Stimulated activated CD4-positive, alpha-beta T cell treated with anti-CD3 and anti-CD28 coated beads, Interleukin-4, amount 100 ng/mL, for 4 hours (primary cell): ENCODE measurements at places on chromosomes 7 and 10.

GRCh38 chr10:64156166-64156565, 635.0 kb downstream of the REEP3 start:
- DNase-seq: no peak

- no peak for DNase-seq
Measured at GRCh38 chr10:74382663-74383062, 231.6 kb downstream of the ADK start.

DNA sequence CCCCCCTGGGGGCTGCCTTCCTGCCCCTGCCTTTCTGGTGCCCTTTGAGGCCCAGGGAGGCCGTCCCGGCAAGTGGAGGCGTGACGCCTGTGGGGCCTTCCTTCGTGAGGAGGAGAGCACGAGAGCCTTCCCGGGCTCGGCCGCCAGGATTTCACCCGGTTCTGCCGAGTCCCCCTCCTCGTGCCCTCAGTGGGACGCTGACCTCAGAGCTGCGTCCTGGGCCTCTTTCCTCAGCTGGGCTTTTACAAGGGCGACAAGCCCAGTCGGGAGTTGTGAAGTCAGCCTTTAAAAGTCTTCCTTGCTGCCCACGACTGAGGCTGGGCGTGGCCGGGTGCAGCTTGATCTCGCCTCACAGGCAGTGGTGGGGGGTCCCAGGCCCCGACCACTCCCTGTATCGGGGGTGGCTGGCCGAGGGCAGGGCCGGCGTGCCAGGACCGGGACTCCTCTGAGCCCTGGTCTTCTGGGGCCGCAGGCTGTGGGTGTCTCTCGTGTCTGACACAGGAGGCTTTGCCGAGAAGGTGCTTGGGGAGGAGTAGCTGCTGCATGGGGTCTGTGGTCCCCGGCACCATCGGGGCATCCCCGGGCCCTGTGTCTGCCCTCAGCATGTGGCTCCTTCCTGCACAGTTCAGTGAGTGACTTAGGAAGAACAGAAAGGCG, 41.8 kb downstream of the FAM20C start:
- no peak for DNase-seq

DNA sequence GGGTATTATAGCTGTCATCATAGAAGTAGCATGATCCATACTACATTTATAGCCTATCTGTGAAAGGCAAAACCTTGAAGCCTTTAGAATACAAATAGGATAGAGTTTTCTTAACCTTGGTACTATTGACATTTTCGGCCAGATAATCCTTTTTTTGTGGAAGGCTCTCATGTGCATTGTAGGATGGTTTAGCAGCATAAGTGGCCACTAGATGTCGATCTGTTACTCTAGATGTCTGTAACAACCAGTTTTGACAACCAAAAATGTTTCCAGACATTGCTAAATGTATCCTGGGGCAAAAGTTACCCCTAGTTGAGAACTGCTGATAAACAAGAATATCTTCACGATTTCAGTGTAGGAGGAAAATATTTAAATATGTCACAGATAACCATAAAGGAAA, 319.4 kb upstream of the GALNT17 start:
- no peak for DNase-seq

- DNase-seq: no peak
Measured at GRCh38 chr10:44125879-44126278, 259.0 kb downstream of the CXCL12 start.

DNA sequence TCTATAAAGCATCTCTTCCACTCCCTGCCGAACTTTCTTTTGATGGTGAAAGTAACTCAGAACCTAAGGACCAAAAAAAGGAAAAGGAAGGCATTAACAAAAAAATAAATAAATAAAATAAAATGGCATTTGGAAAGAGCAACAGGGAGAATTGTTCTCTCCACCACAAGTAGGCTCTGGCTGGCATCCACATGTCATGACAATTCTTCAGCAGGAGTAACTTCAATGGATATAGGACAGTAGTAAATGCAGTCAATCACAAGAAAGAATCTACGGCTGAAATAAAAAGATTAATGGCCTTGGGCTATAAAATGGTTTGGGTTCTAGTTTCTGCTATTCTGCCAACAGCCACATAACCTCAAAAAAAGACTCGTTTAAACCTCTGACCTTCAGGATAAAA, 23.9 kb downstream of the NCAPG2 start:
- no peak for DNase-seq

DNA sequence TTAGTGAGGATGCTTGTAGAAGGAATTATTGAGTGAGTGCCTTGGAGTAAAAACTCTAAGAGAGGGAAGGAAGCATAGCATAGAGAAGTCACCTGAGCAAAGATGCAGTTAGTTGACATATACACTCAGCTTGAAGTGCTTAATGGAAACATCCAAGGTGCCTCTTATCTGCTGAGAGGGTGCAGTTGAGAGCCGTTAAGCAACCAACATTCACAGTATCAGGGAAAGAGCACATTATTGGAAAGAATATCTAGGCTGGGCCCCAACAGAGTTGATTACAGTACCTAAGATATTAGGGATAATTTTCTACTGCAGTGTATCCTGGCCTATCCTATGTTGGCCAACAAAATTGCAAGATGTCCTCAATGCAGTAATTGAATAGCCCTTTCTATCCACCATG, 302.0 kb downstream of the ETV1 start:
- DNase-seq: no peak

DNA sequence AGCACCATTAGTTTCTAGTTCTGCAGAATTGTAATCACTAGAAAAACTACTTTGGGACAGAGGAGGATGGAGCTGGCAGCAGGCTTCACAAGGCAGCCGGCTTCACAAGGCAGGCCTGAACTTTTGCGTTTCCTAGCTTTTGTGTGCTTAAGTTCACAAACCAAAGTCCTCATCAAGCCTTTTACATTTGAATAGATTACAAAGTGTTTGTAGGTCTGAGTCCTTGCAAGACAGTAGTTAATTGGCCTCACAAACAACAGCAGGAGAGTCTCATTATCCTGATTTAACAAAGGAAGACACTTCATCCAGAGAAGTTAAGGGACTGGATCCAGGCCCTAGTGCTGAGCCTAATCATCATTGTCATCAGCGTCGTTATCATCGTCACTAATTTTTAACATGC, 147.8 kb upstream of the AUTS2 start:
- no peak for DNase-seq

- DNase-seq: no peak
Measured at GRCh38 chr10:94125856-94126255, 132.1 kb downstream of the PLCE1 start.

- no peak for DNase-seq
Measured at GRCh38 chr10:7498111-7498510, 87.3 kb upstream of the SFMBT2 start.

- no peak for DNase-seq
Measured at GRCh38 chr7:95476072-95476847, 9.5 kb upstream of the ASB4 start.

GRCh38 chr10:34593930-34594329, 221.2 kb downstream of the PARD3 start:
- no peak for DNase-seq

GRCh38 chr10:119309423-119309770, 102.0 kb downstream of the GRK5 start:
- DNase-seq: no peak

GRCh38 chr7:92765725-92766124, 70.6 kb downstream of the CDK6 start:
- no peak for DNase-seq
